ENCODE measurements at places on chromosomes 11 and 22.

DNA sequence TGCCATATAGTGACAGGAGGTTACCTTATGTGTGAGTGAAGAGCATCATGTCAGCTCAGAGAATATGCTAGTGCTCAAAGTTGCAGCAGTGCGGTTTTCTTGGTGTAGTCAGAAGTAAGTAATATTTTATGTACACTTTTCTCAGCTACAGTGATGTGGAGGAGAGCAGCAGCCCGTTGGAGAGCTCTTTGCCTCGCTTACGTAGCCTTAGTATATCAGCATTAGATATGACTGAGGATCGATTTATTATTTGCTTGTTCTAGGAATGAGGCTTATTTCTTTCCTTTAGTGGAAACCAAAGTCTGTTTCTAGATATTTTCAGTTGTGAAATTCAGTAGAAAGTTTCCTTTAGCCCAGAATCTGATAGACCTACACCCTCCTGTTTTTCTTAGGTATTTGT lies 63.6 kb downstream of the PPP2R1B start:
- DNase-seq, result no peak

GRCh38 chr11:72848846-72849466 lies 34.7 kb downstream of the ATG16L2 start:
- no peak for DNase-seq

GRCh38 chr11:111258046-111258445 lies 12.5 kb downstream of the POU2AF2 start:
- no peak for DNase-seq

- no peak for DNase-seq
These were observed 19.2 kb downstream of the SERPIND1 start for GRCh38 chr22:20792966-20793728.

GRCh38 chr11:118007040-118007439 lies 20.8 kb downstream of the IL10RA start:
- DNase-seq, result no peak

- DNase-seq, result peak; percentile 52
These were observed 2.4 kb downstream of the ATF4 start for GRCh38 chr22:39522567-39523300.

GRCh38 chr11:120839201-120839600 lies 184.7 kb upstream of the TBCEL start:
- DNase-seq, result no peak

GRCh38 chr11:34468209-34468841 lies 29.6 kb downstream of the CAT start:
- no peak for DNase-seq

DNA sequence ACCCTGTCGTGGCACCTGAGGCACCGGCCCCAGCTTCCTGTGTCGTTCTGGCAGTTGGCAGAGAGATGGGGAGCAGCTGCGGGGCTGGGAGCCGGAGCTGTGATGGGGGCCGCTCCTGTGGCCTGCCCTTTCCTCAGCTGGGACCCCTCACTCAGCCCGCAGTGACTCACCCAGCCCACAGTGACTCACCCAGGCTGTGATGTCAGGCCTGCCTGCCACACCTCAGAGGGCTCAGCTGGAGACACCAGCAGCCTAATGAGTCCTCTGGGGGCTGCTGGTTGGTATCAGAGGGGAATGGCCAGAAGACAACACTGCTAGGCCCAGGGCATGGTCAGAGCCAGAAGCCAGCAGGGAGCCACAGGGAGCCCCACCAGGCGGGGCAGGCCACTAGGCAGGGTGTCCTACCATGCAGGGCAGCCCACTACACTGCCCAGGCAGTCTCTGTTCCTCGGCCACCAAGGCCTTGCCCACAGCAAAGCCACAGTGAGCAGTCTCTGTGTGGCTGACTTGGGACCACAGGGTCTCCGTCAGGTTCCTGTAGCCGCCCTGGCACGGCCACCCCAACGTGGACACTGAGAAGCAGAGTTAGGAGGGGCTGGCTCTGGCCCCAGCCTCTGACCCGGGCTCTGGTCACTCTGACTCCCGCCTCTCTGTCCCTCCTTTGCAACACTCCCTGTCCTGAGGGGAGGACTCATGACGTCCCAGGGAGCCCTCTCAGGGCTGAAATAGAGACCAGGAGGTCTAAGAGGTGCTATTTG lies 4.2 kb upstream of the FXYD2 start:
- no peak for DNase-seq

- no peak for DNase-seq
These were observed 43.2 kb upstream of the CLMP start for GRCh38 chr11:123238297-123238696.

DNA sequence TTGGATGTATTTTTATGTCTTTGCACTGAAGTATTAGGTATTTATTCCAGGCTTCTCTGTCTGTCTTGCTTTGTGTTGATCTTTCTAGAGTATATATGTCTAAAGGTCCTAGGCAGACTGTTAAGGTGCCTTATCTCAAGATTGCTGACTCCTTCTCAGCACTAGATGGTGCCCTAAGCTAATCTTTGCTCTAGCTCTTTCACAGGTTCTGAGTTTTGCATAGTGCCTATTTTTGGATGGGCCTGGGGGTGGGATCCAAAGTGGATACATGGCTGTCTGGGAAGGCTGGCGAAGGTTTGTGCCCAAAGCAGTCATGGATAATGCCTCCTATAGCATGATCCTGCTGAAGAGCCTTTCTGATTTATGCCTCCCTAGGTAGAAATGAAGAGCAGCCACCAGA lies 154.9 kb downstream of the TRPC6 start:
- DNase-seq, result no peak

DNA sequence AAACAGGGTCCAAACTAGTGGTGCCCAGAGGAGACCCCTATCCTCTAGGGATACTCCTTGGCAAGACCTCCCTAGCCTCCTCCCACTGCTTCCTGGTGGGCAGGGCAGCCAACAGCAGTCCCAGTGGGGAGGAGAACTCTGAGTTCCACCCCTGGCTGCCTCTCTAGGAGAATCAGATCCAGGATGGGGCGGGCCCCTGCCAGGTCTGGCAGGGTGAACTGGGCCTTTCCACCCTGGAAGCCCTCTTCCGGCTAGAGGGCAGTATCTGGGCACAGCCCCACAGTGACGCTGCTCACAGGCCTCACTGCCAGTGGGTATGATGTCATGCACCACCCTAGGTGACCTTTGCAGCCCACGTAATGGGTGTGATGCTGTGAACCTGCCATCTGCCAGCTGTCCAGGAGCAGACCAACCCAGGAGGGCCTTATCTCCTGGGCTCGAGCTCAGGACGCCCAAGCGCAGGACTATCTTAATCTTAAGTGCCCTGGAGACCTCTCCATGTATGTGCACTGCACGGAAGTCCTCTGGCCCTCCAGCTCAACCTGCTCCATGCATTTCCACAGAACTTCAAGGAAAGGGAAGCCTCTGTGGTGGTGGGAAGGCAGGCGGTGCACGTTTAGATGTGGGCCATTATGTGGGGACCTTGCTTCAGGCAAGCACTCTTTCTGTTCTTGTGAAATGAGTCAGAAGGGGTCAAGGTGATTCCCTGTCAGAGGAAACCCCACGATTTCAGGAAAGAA lies 31.8 kb upstream of the FCHSD2 start:
- no peak for DNase-seq

DNA sequence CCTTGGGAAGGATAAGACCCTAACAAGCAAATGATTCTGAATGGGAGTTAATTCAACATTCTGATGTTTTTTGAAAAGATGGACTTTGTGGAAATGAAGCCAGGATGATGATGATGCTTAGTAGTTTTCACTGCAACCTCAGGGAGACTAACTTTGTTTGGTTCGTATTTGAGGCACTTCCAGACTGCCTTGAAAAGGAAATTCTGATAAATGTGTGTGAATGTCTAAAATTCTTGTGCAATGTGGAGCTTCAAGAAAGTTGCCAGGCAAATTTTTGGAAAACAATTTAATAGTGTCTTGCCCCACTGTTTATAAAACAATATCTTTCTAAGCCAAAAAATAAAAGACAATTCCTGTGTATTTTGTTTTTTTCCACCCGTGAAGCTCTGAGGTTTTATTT lies 11.2 kb upstream of the NAV2 start:
- no peak for DNase-seq

DNA sequence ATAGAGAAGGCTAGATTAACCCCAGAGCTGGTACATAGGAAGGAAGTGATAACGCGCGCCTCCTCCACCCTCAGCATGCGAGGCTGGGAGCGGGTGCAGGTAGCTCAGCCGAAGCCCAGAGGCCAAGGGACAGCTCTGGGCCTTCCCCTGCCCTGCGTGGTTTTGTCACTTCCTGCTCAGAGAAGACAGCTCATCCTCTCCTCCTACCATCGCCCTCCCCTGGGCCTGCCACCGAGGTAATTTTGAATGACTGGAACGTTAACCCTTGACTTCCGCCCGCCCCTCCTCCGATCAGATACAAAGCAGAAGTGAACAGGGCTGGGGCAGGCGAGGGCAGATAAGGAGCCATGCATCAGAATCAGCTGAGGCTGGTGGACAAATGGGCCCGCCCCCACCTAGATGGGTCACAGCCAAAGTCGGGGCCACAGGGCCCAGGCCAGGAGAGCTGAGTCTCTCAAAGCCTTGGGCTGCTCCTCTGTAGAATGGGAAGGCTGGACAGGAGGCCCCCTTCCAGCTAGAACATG lies 1.6 kb downstream of the RAC2 start:
- DNase-seq, result no peak

GRCh38 chr22:27100789-27101188 lies 443.4 kb downstream of the MIAT start:
- peak; percentile 60 for DNase-seq

GRCh38 chr22:29831186-29831921 lies 6.7 kb downstream of the ASCC2 start:
- no peak for DNase-seq

DNA sequence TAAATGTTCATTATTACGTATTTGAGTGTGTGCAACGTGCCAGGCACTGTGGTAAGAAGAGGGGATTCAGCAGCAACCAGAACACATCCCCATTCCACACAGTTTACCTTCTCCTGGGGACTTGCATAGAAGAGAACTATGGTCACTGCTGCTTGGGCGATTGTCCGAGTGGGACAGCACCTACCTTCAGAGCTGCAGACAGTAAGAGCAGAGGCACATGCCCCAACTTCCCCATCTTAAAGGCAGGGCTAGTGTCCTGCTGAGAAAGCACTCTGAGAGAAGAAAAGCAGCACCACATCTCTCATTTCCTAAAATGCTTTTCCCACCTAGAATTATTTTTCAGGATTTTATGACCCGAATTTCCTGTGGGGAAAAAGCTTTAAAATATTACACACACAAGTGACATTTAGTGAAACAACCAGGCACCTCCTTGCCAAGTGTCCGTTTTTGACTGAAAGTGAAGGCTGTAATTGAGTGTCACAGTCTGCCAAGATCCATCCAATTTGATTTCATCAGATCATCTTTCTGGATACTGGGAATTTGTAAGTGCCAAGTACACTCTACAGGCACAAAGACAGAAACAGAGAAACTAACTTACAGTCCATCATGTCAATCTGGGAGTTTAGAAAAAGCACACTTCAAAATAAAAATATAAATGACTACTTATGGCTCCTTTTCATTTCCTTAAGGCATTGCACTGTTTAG lies 24.6 kb downstream of the TRAF6 start:
- no peak for DNase-seq

GRCh38 chr11:69599502-69599901 lies 41.5 kb upstream of the CCND1 start:
- peak; percentile 43 for DNase-seq

- DNase-seq, result peak; percentile 11
These were observed 541.9 kb upstream of the CCDC90B start for GRCh38 chr11:83827940-83828554.

DNA sequence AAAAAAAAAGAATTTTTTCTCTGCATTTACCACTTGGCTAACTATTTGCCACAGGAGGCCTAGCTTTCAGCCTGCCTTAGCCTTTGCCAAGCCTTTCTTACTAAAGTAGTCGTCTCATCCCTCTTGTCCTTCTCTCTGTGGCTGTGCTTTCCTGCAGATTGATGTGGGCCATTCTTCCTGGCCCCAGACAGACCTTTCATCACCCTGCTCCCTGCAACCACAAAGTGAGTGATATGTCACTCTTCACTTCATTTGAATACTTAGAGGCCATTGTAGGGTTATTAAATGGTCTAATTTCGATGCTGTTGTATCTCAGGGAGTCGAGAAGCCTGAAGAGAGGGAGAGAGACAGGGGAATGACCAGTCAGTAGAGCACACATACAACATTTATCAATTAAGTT lies 37.6 kb downstream of the ART5 start:
- DNase-seq, result no peak

- DNase-seq, result no peak
These were observed 27.3 kb upstream of the KRTAP5-6 start for GRCh38 chr11:1669546-1670218.

DNA sequence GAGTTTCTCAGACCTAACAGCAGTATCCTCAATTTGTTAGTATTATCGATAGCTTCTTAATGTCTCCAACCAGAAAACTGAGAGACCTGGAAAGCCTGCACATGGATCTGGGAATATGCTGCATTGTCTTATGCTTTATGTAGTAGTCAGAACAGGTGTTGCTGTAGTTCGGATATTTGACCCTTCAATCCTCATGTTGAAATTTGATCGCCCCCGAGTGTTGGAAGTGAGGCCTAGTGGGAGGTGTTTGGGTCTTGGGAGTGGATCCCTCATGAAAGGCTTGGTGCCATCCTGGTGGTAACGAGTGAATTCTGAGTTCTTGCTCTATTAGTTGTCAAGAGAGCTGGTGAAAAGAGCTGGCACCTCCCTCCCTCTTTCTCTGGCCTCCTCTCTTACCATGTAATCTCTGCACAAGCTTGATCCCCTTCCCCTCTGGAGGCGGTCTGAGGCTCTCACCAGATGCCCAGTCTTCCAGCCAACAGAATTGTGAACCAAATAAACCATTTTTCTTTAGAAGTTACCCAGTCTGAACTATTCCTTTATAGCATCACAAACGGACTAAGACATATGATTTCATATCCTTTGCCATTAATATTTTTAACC lies 227.1 kb downstream of the DDX10 start:
- no peak for DNase-seq

DNA sequence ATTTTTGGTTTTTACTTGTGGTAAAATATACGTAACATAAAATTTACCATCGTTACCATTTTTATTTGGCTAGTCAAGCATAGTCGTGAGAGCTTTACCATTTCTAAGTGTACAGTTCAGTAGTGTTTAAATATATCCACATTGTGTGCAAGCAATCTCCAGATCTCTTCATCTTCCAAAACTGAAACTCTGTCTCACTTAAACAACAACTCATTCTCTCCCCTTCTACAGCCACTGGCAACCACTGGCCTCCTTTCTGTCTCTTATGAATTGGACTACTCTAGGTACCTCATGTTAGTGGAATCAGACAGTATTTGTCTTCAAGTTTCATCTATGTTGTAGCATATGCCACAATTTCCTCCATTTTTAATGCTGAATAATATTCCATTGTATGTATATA lies 37.4 kb downstream of the SMC1B start:
- DNase-seq, result no peak

DNA sequence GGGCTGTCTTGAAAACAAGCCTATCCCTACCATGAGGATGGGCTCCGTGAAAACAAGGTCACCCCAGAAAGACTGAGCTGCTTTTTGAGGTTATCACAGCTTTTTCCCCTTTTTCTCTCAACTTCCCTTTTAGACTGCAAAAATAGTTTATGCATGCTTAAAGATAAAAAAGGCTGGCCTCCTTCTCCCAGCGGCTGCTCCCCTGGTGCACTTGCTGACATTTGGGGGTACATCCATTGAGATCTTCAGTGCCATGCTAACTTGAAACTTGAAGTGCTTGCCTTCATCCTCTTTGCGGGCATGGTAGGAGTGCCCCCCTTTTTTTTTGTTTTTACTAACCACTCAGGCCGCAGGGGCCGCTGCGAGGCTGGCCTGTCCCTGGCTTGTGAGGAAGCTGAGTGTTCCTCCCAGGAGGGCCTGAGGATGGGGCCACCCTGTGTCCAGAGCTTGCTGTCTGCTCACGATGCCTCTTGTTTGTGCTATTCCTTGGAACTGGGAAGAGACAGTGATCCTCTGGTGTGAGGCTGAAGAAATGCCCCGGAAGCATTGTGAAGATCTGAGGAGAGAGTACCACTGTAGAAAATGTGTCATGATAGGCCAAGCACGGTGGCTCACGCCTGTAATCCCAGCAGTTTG lies 2.2 kb downstream of the TANGO2 start:
- no peak for DNase-seq

All from SJSA1 (cell line).